ENCODE measurements at places on chromosomes 16 and 17.

DNA sequence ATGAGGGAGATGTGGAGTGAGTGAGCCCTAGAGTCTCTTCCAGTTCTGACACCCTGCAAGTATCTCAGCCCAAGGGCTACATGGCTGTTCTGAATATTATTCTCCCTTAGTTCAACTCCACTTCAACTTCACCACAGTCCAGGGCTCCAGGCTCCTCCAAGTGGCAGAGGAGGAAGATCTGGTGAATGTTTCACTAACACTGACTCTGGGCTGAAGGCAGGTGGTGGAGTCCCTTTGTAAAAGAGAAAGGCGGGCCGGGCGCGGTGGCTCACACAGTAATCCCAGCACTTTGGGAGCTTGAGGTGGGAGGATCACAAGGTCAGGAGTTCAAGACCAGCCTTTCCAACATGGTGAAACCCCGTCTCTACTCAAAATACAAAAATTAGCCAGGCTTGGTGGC lies 13.6 kb downstream of the CCDC92B start:
- DNase-seq, result no peak

GRCh38 chr17:9902120-9902519 lies 3.0 kb downstream of the RCVRN start:
- DNase-seq, result no peak

GRCh38 chr17:61259360-61259759 lies 140.3 kb upstream of the TBX2 start:
- no peak for DNase-seq

- no peak for DNase-seq
Measured at GRCh38 chr17:61239953-61240352, 159.7 kb upstream of the TBX2 start.

DNA sequence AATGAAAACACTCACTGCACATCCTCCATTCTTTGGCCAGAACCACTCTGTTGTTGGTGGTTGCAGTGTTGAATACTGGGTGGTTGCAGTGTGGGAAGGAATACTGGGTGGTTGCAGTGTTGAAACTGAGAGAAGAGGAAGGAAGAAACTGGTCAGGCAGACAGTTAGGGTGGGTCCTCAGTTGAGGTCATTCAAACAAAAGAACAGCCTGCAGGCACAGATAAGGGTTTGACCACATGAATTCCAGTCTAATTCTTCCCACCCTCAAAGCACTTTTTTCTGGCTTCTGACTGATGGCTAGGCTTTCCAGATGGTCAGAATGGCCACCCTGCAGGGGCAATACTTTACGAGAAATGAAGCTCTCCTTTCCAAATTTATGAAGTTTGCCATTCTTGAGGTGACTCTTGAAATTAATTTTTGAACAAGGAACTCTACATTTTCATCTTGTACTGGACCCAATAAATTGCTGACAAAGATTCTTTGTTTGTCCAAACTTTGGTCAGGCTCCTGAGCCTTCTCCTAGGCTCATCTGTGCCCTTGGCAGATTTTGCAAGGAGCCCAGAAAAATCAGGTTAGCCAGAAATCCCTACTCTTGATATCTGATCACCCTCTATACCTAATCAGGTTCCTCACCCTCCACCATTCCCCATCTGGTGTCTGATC lies 596.6 kb upstream of the CDH5 start:
- no peak for DNase-seq

- DNase-seq, result peak; percentile 51
Measured at GRCh38 chr16:87636050-87636684, 33.9 kb downstream of the JPH3 start.

DNA sequence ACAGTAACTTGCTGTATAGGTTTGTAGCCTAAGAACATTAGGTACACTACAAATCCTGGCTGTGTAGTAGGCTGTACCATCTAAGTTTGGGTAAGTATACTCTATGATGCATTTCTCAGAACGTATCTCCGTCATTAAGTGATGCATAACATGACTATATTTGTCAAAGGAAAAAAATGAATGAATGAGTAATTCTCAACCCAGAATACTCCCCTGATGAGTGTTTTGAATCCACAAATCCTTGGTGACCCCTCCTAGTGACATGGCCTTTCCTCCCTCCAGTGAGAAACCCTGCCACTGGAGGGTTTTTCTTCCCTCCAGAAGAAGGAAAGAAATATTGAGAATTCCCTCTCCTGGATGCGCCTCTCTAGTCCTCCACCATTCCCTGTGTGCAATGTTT lies 24.0 kb upstream of the SALL1 start:
- no peak for DNase-seq

- DNase-seq, result peak; percentile 49
Measured at GRCh38 chr16:88468275-88469129, 15.4 kb downstream of the ZFPM1 start.

DNA sequence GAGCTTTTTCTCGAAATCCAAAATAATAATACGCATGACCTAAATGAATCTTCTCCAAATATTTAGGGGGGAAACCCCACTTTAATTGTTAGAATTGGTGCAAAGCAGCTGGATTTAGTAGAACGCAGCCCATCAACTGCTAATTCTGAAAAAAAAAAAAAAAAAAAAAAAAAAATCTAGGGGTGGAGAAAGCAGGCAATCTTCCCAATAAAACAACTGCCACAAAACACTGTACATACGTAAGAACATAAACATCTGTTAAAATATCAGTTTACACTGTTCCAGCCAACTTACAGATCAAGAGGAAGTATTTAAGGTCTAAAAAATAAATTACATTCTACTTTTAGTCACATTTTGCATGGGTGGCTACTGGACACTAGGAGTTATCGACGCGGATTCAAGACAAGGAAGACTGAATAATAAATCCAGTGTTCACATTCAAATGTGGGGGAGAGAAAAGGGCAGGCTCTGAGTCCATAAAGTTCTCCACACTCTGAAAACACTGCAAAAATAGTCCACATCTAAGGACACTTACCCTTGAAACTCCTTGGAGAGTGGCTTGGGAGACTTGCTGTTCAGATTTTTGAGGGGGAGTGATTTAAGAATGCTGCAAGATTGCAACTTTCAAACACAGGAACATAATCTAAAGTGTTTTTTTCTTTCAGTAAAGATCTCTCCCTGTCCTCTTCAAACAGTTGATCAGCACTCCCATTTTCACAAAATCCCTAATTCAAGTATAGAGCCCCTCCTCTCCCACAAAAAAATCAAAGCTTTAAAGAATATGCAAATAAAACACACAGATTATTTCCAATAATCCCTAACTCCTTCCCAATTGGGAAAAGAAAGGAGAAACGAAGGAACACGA lies 1.3 kb downstream of the APPBP2 start:
- no peak for DNase-seq

GRCh38 chr16:89061590-89062380 lies 31.9 kb upstream of the ACSF3 start:
- DNase-seq, result no peak

- DNase-seq, result no peak
Measured at GRCh38 chr16:2791174-2791573, 3.8 kb upstream of the PRSS33 start.

GRCh38 chr17:11487469-11487868 lies 110.8 kb upstream of the DNAH9 start:
- no peak for DNase-seq

GRCh38 chr17:15341385-15341849 lies at the start of gene TEKT3:
Gene TEKT3, minus strand, starts transcription at chr17:15341597. Its CDS starts 10,012 bp downstream, at chr17:15331585.
- DNase-seq, result peak; percentile 84

DNA sequence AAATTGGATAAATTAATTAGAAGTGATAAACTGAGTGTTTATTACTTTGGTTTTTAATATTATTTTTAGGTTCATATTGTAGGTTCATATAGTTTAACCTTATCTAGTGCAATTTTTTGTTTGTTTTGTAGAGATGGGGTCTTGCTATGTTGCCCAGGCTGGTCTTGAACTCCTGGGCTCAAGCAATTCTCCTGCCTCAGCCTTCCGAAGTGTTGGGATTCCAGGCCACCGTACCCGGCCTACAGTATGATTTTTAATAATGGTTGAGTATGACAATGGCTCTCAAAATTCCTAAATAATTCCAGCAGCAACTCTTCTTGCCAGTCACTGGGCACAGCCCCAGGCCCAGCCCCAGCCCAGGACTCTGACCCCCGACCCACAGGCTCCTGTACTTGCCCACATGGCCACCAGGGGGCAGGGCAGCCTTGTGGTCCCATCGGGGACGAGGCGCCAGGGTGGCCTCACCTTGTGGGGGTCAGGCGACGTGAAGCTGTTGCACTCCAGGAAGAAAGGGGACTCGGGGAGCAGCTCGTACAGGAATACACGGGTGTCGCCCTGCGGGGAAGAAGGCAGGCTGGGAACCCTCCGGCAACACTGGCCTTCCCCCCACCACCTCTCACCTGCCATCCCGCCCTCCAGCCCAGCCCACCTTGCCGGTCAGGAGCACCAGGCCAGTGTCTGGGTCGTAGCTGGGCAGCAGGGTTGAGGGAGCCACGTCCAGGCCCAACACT lies 7.9 kb upstream of the PAM16 start:
- no peak for DNase-seq

Data from renal pelvis (tissue), 12 donors.